CD4-positive, alpha-beta T cell treated with Interleukin-21 for 1 hour (primary cell): ENCODE measurements at places on chromosomes 1 and 21.

- DNase-seq, result no peak
These were observed 7.5 kb downstream of the SDC3 start for GRCh38 chr1:30900931-30901560.

GRCh38 chr1:98164509-98164908 lies 243.7 kb upstream of the DPYD start:
- no peak for DNase-seq

DNA sequence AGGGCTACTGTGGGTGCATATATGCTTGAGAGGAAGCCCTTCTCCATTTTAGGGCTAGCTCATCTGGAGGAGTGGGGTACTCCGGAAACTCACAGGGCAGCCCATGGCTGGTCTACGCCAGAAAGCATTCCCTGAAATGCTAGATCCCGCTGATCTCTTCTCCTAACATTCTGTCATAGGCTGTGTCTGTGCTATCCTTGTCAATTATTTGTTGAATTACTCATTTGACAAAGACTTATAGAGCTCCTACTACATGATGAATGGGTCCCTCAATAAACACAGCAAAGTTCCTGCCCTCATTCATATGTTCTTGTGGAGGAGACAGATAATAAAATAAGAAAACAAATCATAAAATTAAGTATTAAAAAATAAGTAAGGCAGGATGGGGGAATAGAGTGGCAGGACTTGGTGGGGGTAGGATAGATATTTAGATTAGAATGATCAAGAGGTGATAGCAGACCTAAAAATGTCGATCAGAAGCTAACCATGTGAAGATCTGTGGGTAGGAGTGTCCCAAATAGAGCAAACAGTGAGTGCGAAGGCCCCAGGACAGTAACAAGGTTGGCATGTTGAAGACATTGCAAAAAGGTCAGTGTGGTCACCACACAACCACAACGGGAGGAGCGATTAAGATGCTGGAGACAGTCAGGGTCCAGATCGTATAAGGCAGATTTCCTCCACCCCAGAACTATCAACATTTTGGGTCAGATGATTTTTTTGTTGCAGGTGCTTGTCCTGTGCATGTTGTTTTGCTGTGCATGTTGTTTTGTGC lies 13.2 kb downstream of the NGF start:
- DNase-seq, result no peak

DNA sequence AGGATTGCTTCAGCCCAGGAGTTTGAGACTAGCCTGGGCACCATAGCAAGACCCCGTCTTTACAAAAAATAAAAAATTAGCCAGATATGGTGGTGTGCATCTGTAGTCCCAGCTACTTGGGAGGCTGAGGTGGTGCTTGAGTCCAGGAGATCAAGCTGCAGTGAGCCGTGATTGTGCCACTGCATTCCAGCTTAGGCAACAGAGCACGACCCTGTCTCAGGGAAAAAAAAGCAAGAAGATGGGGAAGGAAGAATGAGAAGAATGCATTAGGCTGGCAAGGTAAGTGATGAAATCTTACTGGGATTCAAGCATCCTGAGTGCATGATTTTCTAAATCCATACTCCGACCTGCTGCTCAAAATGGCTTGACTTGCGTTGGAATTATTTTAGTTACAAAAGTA lies 6.8 kb downstream of the PCP4L1 start:
- DNase-seq, result no peak

- DNase-seq, result no peak
These were observed 248.6 kb downstream of the TBX15 start for GRCh38 chr1:118739501-118739900.

DNA sequence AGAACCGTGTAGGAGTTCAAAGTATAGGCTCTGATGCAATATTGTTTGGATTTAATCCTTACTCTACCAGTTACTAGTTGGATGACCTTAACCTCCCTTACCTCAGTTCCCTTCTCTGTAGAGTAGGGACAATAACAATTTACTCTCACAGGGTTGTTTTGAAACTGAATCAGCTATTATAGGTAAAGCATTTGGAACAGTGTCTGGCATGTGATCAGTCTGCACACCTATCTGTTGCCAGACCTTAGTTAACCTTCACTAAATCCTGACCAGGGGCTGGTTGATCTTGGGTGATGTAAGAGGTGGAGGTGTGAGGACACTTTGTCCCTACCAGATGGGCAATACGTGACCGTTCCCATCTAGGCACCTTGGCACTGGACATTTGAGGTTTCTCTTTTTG lies 106.9 kb downstream of the DDX20 start:
- DNase-seq, result no peak

GRCh38 chr1:179082333-179082998 lies 596 bp downstream of the TOR3A start:
- peak; percentile 22 for DNase-seq

DNA sequence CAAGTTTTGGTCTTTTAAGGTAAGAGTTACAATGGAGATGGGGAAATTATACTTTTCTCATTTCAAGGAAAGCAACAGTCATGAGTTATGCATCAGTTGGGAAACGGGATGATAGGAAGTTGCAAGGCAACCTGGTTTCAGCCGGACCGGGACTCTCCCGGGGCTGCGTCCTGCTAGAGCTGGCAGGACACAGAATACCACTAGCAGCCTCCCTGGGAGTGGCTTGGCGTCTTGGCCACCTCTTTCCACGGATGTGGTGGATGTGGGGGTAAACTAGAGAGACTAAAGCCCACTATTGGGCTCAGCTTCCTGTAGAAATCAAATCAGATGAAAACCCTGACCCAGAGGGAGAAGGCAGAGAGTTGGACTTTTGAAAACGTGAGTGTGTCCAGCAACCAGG lies 71.9 kb downstream of the ADARB1 start:
- no peak for DNase-seq

DNA sequence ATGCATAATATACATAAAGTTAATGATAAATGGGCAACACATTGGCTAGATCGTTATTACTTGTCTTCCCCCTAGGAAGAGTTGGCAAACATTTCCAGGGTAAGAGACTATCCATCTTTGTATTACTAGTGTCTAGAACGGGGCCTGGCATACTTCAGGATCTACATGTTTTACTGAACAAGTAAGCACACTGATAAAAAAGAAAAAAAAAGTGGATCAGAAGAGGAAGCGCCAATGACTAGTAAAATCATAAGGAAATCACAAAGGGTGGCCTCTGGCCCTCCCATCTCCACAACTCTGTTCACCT lies 482 bp downstream of the TM2D1 start:
- no peak for DNase-seq

- no peak for DNase-seq
These were observed 712.1 kb upstream of the CHRM3 start for GRCh38 chr1:238674316-238674715.

- no peak for DNase-seq
These were observed 94.5 kb downstream of the EVI5 start for GRCh38 chr1:92690212-92690906.

DNA sequence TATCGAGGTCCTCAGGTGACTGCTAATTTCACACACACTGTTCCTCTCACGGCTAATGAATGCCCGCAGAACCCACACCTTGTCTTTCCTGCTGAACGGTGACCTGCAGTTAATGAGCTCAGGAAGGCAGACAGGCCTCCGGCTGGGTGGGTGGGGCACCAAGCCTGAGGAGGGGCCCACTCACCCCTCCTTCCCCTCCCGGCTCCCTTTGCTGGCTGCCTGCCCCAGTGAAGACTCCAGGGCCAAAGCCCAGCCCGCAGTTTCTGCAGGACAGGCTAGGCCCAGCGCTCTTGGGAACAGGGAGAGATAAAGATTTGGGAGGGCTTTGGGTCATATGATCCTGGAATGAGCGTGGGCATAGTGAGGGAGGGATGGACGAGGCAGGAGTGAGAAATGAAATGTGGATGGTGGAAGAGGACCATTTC lies 26.4 kb downstream of the FOXO6 start:
- DNase-seq, result no peak

GRCh38 chr1:197222025-197222685 lies 45.9 kb upstream of the CRB1 start:
- DNase-seq, result no peak

DNA sequence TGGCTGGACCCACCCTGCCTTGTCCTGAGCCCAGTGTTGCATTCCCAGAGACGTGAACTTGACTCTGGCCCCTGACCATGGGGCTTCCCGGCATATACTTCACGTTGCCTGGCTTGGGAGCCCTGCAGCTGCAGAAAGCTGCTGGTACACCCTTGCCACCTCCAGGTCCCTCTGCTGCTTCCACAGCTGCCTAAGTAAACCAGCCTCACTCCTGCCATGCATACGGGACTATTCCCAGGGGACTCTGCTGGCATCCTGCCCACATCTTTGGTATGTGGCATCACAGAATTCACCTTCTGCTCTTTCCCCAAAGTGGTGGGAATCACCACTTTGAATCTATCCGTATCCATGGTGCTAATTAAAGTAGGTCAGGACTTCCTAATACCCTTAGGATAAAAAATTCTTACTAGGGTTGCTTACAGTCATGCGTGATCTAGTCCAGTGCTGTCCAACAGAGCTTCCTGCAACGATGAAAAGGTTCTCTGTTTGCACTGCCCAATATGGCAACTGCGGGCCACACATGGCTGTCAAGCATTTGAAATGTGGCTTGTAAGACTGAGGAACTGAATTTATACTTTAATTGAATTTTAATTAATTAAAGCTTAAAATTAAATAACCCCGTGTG lies 203.0 kb downstream of the GRIK3 start:
- DNase-seq, result no peak

DNA sequence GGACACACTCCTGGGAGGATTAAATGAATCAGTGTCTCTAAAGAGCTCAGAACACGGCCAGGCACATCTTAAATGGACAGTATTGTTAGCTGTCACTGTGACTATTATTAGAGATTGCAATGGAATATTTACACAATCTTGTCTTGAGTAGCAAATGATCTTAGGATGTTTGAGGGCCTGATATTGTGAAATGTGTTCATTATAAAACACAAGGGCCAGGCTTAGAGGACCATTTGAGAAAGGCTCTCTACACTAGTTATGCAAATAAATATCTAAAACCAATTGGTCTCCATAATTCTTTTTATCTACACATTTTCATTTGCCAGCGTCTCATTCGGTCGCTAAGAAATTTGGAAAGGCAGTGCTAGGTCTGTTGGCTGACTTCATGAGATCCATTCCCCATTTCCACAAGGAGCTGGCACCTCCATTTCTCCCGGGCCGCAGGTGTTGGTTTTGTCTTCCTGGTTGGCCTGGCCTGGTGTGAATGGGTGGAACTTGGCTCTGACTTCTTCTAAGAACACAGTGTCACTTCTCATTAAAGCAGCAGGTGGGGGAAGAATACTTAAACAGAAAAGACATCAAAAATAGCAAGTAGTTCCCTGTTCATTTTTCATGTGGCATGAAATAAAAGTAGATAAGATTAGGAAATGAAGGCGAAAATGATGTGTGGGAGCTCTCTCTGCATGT lies 56.0 kb upstream of the PLXNA2 start:
- no peak for DNase-seq

DNA sequence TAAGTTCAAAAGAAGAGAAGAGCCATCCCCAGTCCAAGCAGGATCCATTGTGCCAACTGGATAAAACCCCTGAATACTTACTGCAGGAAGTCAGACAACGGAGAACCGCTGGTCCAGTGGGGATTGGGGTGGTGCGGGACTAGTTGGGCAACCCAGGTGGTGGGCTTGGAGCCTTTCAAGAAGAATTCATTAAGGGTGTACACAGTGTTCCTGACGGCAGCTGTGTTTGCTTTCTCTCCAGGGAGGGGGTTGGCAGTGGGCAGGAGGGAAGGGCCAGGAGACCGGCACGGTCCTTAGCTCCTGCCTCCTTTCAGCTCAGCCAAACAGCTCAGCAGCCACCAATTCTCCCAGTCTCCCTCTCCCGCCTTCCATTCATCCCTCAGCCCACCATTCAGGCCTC lies 7.1 kb upstream of the CDK18 start:
- DNase-seq, result no peak

DNA sequence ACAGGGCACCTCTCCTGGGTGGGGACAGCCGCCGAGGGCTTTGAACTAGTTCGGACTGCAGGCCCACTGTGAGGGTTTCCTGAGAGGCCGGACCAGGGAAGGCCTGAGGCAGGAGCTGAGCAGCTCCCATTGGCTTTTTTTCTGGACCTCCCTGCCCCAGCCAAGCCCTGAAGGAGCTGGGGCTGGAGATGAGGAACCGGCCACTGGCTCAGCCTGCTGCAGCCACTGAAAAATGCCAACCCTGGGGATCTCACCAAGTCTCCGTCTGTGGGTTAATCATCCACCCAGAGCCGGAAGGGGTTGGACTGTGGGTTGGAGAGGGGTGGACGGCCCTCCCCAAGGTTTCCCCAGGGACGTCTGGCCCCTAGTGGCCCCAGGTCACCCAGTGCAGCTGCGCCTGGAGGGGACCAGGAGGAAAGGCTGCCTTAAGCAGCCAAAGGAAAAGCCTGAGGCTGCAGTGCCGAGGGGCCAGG lies 2.5 kb downstream of the VWA1 start:
- DNase-seq, result no peak

DNA sequence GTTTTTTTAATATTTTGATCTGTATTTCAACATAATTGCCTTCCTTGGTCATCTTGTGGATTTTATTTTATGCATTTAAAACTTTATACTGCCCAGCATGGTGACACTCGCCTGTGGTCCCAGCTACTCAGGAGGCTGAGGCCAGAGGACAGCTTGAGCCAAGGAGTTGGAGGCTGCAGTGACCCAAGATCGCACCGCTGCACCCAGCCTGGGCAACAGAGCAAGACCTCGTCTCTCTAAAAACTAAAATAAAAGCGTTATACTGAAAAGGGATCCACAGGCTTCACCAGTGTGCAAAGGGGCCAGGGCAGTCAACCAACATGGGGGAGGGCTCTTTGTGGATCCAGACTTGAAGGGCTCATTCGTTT lies 1.4 kb downstream of the NID1 start:
- no peak for DNase-seq

- DNase-seq, result no peak
These were observed 66.9 kb downstream of the SYT6 start for GRCh38 chr1:114086601-114087368.

- DNase-seq, result no peak
These were observed 120.1 kb downstream of the CAMTA1 start for GRCh38 chr1:6905331-6905730.

- DNase-seq, result peak; percentile 17
These were observed 7.0 kb downstream of the IL12RB2 start for GRCh38 chr1:67314696-67315095.

- no peak for DNase-seq
These were observed 156.9 kb downstream of the PPP1R12B start for GRCh38 chr1:202505356-202505755.

DNA sequence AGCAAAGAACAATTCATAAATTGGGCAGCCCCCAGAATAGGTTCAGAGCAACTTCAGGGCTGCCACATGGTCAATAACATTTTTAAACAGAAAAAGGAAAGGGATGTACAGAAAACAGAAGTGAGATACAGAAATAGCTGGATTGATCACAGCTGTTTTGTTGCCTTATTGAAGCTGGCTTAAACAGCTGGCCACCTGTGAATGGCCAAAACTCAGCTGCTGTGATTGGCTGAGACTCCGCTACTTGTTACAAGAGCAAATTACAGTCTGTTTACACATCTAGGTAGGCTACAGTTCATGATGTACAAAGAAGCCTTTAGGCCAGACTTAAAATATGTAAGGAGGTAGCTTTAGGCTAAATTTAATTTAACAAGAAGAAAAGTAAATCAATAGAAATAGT lies 11.6 kb upstream of the IFNAR1 start:
- DNase-seq, result no peak
